ENCODE measurements at places on chromosomes 2 and 18.

GRCh38 chr2:132374961-132375360 is 41.6 kb upstream of the GPR39 start:
- DNase-seq, result no peak

- no peak for DNase-seq
Observed at GRCh38 chr2:237603049-237603717, 12.6 kb upstream of the RAB17 start.

GRCh38 chr2:237944302-237944701 is 22.5 kb upstream of the UBE2F start:
- DNase-seq, result no peak

DNA sequence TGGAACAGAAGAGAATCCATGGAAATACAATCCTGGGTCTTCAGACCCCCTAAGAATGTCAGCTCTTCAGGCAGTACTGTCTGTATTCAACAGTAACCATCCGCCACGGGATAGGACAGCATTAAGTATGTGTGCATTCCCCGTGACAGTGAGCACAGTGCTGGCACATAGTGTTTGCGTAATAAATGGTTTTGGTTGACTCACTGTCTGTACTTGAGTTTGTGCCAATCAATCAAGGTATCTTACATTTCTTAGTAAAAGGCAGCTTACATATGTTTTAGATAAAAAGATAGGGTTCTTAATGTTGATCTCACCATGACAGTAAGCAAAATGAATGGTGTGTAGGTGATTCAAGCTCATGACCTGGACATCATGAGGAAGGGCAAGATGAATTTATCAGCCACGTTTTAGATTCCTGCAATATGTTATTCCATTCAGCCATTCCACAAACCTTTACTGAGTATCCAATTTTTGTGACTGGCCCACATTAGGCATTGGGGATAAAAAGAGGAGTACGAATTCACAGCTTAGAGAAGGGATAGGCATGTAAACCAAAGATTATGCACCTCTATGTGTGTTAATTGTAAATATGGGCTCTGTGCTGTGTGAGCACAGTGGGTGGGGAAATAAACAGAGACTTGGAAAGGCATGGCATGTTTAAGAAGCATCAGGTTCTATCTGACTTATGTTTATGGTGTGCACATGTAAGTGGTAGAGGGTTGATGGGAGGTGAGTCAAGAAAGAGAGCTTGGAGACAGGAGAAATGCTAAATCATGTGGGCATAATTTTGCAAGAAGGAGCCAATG is 258.8 kb downstream of the SLC8A1 start:
- DNase-seq, result no peak

DNA sequence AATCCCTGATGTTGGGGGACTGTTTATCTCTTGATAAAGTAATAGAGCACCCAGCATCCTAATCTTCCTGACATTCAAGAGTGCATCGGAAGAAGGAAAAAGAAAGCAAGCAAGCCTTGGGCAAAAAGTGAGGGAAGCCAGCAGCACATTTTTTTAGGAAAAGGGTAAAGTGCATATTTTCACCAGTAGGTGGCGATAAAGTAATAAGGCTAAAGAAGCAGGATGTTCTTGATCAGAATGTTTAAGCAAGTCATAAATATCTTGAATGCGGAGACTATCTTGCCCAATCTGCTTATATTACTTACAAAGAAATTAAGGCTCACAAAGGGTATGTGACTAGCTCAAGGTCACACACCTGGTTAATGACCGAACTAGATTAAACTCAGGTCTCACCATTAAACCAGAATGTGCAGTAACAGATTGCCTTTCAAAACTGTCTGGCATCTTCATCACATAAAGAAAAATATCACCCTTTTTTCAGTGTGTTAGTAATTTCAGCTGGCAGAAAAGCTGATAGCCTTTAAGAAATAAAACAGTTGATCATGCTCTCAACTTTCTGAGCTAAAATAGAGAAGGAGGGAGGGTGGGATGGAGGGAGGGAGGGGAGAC is 83.8 kb downstream of the VIT start:
- DNase-seq, result no peak

DNA sequence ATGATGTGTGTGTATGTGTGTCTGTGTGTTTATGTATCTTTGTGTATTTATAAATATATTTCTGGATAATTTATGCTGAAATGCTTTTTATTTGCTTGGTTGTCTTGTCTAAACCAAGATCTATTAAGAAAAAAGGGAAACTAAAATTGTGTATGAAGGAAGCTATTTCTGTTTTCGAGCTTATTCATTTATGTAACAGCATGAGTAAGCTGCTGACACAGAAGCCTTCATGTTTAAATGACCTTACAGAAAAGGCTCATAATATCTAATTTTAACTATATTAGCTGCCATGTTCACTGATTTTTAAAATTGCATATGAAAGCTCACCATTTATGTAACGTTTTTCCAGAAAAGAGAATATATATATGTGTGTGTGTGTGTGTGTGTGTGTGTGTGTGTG is 392.8 kb downstream of the PTH2R start:
- no peak for DNase-seq

DNA sequence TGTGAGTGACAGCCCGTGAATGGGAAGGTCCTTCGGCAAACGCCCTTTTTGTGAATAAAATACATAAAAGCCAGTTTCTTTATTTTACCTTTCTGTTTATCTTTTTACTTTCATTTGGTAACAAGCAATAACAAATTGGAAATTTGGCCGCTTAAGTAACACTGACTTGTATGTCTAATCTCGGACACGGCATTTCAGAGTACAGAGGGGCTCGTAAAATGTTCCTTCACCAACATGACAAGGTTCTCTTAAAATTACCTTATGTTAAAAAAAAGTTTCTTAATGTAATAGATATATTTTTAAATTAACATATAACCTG is 558 bp upstream of the NEMP2 start:
- DNase-seq, result no peak

DNA sequence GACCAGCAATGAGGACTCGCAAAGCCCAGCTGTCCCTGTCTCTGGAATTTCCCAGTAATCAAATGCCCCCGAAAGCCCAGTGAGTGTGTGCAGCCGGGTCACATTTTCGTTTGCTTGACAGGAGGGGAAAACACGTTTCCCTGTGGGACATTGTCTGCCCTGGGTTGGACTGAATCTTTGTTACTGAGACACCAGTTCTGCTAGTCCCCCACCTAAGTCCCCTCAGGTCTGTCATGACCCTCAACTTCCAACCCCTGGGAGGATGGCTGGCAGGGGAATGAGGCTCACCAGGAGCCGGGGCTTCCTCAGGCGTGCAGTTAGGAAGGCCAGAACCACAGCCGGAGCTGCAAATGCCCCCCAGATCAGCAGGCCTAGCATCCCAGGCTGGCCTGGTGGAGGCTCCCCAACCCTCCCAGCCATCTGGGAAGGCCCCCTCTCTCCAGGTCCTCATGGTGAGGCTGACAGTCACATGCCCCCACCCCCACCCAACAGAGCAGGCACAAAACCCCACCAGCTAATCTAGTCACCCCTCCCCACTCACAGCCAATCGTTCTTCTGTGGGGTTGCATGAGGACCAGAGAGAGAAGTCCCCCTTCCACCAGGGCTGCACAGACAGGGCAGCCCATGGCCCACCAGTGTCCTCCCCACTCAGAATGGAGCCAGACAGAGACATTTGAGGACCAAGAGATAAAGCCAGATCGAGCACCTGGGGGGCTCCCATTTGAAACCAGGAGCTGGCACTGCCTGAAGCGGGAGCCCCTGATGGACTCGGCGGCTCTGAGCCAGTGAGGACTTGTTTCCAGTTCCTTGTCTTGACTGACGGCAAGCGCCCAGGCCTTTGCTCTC is 33.6 kb downstream of the CYP26B1 start:
- no peak for DNase-seq

GRCh38 chr18:9884090-9884489 is 1.7 kb upstream of the TXNDC2 start:
- DNase-seq, result no peak

DNA sequence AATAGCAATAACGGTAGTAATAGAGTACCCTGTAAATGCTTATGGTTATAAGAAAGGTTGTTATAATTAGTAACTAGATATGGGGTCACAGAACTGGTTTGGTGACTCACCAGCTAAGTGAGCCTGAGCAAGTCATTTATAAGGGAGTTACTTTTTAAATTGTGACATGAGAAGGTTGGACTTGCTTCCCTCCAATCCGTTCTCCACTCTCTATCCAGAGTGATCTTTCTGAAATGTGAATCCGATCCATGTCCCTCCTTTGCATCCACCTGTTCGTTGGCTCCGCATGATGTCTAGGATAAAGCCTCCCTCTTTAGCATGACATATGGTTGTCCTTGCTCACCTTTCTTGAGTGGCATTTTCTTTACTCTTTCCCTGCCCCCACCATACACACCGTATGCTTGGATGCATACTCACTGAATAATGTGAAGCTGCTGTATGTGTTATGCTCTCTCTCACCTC is 83.1 kb downstream of the CDC42EP3 start:
- DNase-seq, result no peak

GRCh38 chr2:136254681-136255080 is 136.7 kb upstream of the CXCR4 start:
- DNase-seq, result no peak

- no peak for DNase-seq
Observed at GRCh38 chr2:239114616-239115265, 266.9 kb downstream of the TWIST2 start.

DNA sequence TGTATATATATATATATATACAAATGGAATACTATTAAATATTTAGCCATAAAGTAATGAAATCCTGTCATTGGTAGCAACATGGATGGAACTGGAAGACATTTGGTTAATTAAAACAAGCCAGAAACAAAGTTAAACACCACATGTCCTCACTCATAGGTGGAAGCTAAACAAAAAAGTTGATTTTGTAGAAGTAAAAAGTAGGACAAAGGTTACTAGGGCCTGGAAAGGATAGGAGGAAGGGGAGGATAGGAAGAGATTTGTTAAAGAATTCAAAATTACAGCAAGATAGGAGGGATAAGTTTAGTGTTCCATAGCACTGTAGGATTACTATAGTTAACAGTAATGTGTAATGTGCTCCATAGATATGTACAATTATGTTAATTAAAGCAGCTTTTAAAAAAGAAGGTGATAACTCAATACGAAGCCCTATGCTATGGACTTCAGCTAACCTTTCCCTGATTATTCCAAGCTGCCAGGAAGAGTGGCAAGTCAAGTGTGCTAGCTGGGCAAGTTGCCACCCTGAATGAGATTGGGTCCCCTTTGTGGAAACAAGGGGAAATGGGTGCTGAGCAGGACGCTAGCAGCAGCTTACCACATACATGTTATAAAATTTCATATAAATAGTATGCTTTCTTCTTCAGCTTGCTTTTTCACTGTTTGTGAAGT is 12.3 kb downstream of the MERTK start:
- no peak for DNase-seq

DNA sequence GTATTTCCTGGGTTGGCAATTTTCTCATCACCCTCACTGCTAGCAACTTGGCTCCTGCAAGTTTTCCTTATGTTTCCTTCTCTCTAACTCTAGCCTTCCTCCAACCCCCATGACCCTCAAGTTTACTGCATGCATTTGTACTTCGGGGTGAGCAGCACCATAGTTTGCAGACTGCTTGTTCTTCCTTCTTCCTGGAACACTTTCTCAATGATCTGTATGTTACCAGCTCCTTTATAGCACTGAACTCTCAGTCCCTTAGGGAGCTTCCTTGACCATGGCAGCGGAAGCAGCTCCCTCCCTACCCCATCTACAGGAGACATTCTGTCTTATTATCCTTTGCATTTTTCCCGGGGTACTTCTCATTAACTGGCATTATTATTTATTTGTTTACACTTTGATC is 1089.5 kb upstream of the GYPC start:
- DNase-seq, result no peak

DNA sequence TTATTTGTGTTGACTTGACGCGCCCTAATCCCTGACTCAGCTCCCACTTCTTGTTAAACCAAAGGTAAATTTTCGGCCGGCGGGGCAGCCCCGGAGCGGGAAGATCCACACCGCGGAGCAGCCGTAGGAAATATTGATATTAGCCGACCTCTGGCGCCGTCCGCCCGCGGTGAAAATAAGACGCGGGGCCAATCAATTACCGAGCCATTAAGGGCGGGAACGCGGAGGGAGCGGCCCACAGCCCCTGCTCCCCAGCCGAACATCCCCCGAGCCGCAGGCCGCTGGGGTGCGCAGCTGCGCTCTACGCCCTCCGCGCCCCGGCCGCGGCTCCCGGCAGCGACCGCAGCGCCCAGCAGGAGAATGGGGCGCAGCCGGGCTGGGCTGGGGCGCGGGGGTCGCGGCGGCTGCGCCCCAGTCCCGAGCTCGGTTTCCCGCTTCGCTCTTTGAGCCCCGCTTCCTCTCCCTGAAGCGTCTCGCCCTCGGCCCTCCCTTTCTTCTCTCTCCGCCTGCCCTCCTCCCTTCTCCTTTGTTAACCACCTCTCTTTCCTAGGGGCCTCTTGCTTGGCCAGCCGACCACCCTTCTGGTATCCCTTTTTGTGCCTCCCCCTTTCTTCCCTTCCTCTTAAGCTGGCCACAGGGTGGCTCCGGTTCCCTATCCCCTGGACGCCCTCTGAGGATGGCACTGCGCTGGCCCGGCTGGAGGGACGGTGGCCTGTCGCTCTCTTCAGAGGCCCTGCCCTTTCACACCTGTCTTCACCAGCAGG is 40.9 kb downstream of the CELF4 start:
- no peak for DNase-seq

DNA sequence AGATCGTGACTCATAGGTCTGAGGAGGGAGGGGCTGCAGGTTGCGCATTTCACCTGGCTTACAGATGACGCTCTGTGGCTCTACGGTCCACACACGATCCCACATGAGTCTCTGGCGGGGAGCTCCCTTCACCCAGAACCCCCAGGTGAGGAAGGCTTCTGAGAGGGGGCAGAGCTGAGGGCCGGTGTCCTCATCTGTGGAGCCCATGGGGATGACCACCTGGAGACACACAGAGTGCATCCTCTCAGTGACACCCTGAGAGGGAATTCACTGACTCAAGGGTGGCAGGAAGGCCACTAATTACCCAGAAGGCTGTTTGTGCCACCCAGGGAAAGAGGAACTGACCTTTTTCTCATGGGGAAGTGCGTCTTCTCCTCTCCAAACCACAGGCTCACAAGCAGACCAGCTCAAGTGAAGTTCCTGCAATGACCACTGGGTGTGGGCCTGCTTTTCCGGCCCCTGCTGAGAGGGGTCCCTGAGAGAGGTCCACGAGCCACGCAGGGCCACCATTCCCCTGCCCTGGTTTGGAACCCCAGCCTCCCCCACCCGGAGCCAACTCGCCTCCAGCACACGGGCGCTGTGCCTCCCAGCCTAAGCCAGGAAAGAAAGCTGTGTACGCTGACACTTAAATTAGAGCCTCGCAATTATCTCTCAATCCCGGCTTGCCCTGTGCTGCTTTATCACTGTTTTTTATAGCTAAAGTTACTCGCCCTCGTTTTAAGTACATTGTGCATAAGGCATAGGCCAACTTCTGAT is 114.1 kb downstream of the BCL11A start:
- peak; percentile 85 for DNase-seq

- DNase-seq, result no peak
Observed at GRCh38 chr2:149205143-149205542, 125.2 kb upstream of the LYPD6 start.
